ENCODE measurements at places on chromosomes 7 and 10. TPM values are rescaled to one million over a fixed set of nuclear protein-coding genes. Genes with fewer than 3 reads are reported as not detected.

- no peak for DNase-seq
These were observed 10.0 kb upstream of the TSPAN14 start for GRCh38 chr10:80444124-80444523.

- no peak for DNase-seq
These were observed 6.3 kb downstream of the GHRHR start for GRCh38 chr7:30970074-30970473.

Gene NXPH1
- 0.28 TPM for polyA plus RNA-seq

Gene CBLL1
- polyA plus RNA-seq = 29.9 TPM

GRCh38 chr10:86992456-86992855, 24.2 kb downstream of the ADIRF start:
- DNase-seq = no peak

DNA sequence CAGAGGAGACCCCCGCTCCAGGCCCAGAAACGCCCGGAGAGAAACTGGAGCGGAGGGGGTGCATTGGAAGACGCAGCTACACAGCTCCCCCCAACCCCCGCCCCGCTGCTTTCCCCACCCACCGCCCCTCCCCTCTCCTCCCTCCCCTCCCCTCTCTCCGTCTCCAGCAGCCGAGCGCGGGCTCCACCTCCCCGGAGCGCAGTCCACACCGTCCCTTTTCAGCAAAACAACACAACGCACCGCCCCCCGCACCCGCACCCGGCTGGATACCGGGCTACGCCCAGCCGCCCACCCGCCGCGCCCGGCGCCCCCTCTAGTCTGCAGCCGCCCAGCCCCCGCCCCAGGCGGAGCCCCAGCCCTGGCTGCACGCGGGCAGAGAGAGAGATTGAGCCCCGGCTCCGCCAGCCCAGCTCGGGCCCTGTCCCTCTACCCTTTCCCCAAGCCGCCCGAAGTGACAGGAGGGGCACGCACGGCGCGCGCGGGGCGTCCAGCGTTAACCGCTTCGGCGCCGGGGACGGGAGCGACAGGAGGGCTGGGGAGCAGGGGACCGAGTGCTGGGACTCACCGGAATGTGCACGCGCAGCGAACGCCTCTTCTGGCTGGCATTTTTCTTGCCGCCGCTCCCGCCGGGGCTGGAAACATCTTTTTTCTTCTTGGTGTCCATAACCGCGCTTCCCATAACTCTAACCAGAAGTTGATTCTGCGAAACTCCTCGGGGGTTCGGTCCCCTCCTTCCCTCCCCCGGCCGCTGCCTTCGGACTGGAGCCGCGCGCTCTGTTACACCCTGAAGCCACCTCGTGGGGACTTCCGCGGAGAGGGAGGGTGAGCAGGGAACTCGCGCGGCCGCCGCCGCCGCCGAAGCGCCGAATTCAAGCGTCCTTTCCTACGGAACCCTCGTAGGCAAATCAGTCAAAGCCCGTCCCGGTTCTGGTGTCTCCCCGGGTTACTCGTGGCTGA, 695 bp downstream of the PRKAG2 start:
- DNase-seq = no peak

Gene SLF2
- polyA plus RNA-seq = 26.5 TPM

DNA sequence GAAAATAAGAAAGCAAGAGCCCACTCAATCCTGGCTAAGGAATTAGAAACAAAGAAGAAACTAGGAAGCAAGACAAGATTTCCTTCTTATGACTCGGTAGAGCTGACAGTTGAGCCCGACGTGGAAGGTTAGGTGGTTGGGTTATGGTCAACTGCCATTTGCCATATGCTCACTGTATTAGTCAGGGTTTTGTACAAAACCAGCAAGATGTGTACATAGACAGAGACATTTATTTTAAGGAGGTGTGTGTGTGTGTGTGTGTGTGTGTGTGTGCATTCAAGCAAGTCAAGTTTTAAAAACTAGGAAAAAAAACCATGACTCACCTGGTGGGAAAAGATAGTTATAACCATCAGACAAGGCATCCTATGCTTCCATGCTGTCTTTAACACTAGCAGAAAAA, 158.5 kb downstream of the VPS50 start:
- no peak for DNase-seq

Gene ARHGAP19
- polyA plus RNA-seq = 34.2 TPM

DNA sequence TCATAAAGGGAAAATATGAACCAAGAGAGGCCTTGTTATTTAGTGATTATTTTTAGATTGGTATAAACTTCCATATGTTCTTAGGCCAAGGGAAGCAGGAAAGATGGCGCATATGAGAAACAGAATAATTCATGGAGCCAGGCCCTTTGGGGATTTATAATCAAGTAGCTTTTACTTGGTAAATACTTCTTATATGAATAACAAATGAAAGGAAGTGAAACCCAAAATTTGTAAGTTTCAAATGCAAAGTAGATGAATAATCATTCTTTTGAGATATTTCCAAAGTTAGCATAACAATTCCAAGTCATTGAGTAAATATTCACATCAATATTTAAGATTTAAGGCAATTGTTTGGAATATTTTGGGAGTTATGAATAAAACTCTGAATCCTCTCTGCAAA, 13.9 kb upstream of the OPTN start:
- no peak for DNase-seq

- no peak for DNase-seq
These were observed 131.8 kb upstream of the PRKCQ start for GRCh38 chr10:6711881-6712280.

DNA sequence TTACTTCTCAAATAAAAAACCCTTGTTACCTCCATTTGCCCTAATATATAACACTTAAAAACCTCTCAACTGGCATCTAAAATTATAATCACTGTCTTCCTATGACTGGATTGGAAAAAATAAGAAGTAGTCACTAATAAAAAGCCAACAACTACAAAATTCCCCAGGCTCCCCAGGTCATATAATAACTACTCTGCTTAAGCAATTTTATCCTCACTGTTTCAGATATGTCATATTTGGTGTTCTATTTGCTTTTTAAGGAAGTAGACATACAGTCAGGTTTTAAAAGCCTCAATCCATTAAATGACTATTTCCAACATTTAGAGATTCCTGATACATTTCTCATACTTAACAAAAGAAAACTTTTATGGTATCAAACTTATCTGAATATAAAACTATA, 2.4 kb downstream of the H2AZ2 start:
- DNase-seq = no peak

DNA sequence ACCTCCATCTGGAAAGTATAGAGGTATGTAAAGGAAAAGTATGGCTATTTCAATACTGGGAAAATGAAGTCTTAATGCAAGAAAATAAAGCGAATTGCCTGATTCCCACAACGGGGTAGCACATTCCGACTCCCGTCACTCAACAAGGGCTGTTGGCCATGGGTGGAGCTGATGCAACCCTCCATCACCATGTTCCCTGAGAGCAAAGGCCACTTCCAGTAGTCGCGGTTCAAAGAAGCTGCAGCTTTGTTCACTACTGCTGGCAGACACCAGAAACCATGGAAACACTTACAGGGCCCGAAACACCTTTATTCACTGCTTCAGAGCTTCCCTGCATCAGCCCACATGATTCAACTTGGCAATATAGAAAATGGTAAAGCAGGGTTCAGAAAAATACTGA, 44.0 kb downstream of the TMEM26 start:
- DNase-seq = no peak

DNA sequence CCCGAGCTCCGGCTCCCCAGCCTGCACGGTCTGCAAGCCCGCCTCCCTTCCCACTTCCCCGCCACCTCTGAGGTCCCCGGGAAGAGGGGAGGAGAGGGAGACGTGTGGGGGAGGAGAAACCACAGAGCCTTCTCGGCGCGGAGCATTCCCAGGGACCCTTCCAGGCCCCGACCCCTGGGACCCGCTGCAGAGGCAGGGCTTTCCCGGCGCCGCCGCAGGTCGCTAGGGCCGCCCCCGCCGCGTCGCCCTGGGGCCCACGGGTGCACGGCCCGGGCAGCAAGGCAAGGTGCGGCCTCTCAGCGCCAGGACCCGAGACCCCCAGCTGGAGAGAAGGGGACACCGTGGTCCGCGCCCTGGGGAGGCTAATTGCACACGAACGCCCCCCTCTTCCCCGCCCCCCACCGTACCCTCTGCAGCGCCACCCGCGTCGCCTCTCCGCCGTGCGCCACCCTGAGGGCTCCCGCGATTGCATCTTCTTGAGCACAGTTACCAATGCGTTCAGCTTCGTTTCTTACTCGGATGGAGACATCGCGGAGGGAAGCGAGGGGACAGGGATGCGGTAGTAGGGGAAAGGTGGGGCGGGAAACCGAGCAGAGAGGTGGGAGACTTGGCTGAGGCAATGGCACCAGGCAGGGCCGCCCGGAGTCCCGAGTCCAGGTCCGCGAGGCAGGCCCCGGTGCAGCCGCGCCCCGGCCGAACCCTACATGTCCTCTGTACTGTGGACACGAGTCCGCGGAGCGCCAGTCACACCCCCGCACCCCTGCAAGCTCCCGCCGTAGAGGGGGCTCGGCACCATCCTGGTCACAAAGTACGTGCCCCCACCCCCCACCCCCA, 28.9 kb downstream of the SKIDA1 start:
- DNase-seq = no peak

DNA sequence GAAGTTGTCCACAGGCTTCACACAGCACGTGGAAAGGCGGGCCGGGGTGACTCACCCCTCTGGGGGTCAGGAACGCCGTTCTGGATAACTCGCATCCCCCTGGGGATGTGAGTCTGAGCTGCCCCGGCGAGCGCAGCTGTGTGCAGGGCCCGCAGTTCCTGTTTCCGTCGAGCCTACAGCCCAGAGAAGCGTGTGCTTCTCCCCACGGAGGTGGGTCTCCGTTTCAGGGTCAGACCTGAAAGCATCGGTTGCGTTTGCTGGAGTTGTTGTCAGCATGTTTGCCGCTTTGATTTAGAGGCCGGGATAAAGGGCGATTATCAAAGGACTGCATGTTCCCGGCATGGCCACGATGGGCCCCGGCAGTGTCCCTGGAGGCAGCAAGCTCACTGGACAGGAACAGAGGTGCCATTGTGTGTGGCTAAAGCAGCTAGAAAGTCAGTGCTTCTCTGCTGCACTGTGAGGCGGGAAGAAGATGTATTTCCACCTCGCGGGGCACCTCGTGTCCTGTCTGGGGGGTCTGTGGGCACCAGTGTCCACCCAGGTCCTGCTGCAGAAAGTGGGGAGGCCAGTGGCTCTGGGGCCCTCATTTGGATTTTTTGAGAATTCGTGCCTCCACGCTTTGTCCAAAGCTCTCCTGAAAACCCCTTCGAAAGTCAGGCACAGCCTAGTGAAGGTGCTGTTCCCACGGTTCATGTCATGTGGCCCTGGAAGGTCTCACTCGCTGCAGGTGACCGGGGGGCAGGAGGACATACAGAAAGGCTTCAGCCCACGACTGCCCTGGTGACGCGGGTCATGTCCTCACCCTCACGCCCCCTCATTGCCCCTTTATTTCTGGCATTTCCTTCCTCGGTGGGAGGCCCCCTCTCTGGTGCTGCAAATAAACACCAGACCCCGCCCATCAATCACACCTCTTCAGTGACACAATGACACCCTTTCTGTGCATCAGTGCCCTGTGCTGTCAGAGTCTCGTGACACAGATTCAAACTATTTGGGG, 27.4 kb upstream of the GDI2 start:
- no peak for DNase-seq

Measured in left renal cortex interstitium (tissue), 4 donors.